T-helper 1 cell (primary cell): ENCODE measurements at places on chromosomes 3 and 15.

DNA sequence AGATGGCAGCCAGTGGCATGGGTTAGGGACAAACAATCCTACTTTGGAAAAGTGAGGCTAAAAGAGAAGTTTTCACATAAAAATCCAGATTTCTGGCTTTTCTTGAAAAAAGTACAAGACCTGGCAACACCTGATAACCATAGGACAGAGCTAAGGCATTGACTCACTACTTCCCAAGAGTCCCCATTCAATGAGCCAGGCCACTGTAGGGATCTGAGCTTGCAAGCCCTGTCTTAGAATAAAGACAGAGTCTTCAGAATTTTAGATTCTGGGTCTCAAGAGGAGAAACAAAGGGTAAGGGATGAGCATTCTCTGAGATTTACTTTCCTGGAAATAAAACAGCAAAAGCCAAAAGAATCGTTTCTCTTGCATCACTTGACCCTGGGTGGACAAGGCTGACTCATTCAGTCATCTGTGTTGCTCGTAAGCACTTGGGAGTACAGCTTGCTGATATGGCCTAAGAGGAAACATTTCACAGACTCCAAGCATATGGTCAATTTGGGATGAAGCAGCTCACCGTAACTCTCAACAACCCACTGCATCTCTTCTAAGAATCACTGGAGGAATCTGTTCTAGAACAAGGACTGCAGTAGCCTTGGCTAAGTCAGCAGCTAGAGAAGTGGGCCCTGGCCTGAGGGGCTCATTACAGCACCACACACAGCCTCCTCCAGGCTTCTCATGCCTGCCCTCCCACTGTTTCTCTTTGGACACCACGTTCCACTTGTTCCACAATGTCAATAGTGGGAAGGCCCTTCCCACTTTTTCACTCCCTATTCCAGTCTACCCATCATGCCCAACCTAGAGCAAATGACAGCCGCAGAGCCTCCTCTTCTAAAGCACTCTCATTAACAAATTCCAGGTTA is 86.2 kb downstream of the RFTN1 start:
- no peak for DNase-seq

GRCh38 chr3:130850843-130851242 is 43.0 kb upstream of the ATP2C1 start:
- DNase-seq = no peak

- DNase-seq = no peak
These were observed 47.5 kb downstream of the ZNF609 start for GRCh38 chr15:64507845-64508244.

DNA sequence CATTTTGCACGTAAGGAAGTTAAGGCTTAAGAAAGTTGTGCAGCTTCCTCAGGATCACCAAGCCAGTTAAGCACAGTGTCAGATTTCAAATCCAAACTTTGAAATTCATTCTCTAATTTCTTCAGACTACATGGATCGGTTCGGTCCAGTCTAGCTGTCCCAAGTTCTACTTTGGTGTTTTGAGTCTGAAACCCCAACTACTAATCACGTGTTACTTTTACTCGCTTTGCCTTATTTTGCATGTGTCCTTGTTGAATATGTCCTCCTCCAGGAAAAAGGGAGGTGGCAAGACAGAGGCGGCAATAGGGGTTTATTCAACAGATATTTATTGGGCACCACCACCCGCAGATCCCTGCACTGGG is 522 bp upstream of the GXYLT2 start:
- DNase-seq = no peak

GRCh38 chr3:124878561-124879336 is 8.4 kb downstream of the ITGB5 start:
- DNase-seq = no peak

GRCh38 chr3:53223025-53223424 is 32.8 kb downstream of the TKT start:
- no peak for DNase-seq

DNA sequence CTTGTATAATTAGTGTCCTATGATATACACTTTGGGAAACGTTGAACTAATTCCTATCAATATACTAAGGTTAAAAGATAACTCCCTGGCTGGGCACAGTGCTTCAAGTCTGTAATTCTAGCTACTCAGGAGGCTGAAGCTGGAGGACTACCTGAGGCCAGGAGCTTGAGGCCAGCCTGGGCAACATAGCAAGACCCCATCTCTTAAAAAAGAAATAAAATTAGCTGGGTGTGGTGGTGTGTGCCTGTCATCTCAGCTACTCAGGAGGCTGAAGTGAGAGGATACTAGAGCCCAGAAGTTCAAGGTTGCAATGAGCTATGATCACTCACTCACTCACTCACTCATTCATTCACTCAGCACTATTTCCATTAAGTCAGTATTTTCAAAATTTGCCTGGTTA is 55.2 kb downstream of the SLC12A6 start:
- no peak for DNase-seq

DNA sequence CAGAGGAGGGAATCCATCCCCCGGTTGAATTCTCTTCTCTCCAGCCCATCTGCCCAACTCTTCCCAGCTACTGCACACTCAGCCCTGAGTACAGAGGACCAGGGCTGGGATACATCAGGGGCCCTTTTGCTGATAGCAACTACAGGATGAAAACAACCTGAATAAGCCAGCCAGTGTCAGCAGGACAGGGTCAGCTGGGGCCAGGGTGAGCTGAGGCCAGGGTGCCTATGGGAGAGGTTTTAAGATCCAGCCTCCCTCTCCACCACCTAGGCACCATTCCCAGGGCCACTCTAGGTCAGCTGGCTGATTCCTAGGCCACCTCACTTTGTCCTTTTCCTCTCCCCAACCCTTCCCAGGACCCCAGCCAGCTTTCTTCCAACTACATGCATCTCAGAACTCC is 83.8 kb downstream of the MRPL46 start:
- DNase-seq = no peak

DNA sequence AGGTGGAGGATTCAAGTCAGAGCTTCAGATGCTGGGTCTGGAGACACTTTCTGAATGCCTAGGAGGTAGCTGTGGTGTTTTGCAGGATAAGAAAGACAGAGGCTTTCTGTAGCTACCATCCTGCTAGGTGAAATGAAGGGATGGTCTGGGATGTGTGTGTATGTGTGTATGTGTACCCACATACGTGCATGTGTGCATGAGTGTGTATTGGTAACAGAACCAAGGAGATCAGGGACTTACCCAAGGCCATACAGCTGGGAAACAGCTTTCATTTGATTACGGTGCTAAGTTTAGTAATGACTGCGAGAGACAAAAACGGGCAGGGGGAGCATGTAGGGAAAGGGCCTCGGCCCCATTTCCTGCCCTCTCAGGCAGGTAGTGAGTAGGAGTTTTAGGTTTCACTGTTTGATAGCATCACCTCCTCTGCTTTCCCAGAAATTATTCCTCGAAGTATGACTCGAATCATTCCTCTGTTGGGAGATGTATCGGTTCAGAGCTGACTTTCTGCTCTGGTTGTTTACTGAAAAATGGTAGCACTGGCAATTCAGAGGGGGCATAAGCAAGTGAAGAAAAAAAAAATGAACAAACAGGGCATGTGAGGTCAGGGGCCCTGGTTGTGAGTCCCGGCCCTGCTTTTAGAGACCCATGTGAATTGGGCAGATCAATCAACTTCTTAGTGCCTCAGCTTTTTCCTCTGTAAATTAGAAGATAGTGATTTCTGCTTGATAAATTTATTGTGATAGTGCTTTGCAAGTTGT is 130.7 kb downstream of the LPP start:
- no peak for DNase-seq
